Lung (tissue), 17 donors: ENCODE measurements at places on chromosomes 2 and 18. TPM values are rescaled to one million over a fixed set of nuclear protein-coding genes. Genes with fewer than 3 reads are reported as not detected.

Gene HOXD10
- polyA plus RNA-seq = 0.05 TPM

Gene ORC4
- polyA plus RNA-seq = 10.4 TPM

- no peak for DNase-seq
These were observed 326.3 kb upstream of the ZNF521 start for GRCh38 chr18:25678221-25678620.

DNA sequence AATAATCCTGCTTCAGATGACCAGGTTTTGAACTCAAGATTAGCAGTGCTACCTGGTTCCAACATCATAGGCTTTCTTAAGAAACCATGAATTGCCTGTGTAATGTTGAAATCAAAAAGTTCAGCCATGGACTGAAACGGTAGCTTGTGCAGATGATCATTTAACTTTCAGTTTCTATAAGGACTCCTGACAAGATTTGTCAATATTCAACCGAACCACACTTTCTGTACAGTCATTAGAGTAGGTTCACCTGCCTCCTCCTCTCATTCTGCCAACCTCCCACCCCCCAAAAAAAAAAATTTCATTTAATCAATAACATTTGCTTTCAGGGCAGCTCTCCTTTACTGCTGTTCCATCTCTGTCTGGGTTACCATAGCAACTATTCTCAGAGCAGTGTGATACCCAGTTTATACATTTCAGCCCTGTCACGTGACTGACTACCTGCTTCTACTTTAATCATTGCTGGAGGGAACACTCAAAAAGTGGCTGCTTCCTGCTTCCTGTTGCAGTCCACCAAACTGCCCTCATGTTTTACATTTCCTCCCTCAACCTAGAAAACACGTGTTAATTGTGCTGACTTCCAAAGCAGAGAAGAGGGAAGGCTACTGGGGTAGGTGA, 275.5 kb downstream of the SS18 start:
- DNase-seq = no peak

GRCh38 chr2:221962186-221962585, 336.6 kb downstream of the PAX3 start:
- DNase-seq = no peak

- no peak for DNase-seq
These were observed 56.3 kb downstream of the EPAS1 start for GRCh38 chr2:46353509-46353908.

DNA sequence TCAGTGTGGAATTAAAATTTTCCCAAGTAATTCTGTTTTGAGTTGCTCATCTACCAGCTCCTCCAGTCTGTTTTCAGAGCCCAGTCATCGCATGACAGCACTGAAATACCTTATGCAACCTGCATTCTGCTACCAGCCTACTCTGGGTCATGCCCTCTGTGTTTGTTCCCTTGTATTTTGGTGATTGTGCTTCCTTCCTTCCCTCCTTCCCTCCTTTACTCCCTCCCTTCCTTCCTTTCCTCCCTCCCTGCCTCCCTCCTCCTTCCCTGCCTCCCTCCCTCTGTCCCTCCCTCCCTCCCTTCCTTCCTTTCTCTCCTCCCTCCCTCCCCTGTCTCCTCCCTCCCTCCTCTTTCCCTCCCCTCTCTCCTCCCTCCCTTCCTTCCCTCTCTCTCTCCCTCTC, 289.6 kb downstream of the CDH2 start:
- no peak for DNase-seq
